ENCODE measurements at places on chromosomes 16 and 17.
A peak's percentile ranks its signal among the peaks of the same experiment; 100 is the strongest.

GRCh38 chr16:27228621-27229501 lies 25.5 kb downstream of the KDM8 start:
- no peak for DNase-seq

DNA sequence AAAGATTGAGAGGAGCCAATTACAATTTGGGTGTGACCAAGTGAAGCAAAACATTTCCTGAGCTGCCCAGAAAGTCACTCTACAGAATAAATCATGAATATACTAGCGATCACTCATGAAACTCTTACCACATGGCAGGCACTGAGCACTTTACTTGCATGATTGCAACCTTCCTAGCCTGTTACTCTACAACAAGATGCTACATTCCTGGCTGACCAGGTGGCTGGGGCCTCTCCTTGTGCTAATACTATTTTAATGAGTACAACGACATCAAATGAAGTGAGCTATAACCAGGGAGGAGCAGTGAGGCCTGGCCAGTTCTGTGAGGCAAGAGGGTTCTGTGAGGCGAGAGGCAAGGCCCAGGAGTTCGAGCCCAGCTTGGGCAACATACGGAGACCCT lies 75.2 kb downstream of the CPPED1 start:
- DNase-seq = no peak

- DNase-seq = no peak
Measured at GRCh38 chr17:82734987-82735866, at the start of gene FN3K. Gene FN3K, plus strand, starts transcription at chr17:82735615. Its CDS starts 22 bp downstream, at chr17:82735637.

GRCh38 chr16:72164691-72165090 lies 7.3 kb downstream of the PMFBP1 start:
- DNase-seq = no peak

GRCh38 chr17:52721910-52722309 lies 563.4 kb upstream of the CA10 start:
- no peak for DNase-seq

DNA sequence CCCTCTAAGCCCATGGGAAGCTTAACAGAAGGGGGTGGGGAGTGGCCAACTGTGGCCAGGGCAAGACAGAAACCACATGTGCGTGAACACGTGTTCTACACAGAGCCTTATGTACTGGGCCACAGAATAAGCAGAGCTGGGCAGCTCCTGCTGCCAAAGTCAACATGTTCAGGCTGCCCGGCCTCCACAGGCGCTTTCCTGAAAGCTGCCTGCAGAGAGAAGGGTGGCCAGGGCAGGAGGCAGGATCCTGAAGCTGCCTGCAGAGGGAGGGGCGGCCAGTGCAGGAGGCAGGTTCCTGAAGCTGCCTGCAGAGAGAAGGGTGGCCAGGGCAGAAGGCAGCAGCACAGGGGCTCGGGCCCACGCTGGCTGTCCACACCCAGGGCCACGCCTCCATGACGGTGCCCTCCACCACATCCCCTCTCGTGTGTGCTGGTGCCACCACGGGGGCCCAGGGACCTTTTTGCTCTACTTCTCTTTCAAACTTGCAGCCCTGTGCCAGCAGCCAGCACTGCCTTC lies 79.5 kb downstream of the ANKRD11 start:
- no peak for DNase-seq

DNA sequence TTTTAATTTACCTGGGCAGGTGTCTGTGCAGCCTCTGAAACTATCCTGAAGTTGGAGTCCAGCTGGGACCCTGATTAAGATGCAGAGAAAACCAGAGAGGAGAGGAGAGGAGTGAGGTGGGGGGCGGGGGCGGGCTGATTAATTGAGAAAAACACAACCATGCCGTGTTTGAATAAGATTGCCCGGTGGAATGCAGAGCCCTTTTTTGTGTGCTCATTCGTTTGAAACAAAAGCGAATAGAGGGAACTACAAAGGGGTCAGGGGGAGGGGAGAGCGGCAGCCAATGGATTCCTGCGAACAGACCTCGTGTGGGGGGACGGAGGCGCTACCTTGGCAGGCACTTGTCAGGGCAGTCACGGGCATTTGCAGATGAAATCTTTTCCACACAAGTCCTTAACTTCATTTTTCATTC lies 355.8 kb downstream of the SOX9 start:
- no peak for DNase-seq

GRCh38 chr17:16917671-16918394 lies 54.1 kb downstream of the TNFRSF13B start:
- no peak for DNase-seq

DNA sequence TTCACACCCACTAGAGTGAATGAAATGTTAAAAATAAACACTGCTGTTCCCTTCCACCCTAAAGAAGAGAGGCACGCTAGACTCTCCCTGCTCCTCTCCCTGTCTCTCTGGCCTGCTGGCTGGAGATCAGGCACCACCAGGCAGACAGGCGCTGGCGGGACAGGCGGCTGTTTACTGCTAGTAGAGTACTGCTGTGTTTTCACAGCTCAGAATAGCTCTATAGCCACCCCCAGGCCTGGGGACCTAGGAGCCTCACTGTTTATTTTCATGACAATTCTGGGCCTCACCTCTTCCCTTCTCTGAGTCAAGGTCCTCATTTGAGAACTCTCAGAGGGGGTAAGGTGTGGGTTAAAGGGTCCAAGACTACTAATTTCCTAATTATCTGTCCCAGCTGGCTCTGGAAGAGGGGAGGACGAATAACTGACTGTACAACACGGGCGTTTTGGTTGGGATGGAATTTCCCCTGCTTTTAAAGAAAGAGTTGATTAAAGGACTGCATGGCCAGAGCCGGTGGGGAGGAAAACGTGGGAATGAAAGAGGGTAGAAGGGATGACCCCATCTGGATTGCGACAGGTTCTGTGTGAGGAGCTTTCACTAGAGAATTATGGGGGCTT lies 9.0 kb upstream of the G6PC1 start:
- no peak for DNase-seq

GRCh38 chr16:19382084-19382801 lies 35.4 kb upstream of the TMC5 start:
- DNase-seq = no peak

DNA sequence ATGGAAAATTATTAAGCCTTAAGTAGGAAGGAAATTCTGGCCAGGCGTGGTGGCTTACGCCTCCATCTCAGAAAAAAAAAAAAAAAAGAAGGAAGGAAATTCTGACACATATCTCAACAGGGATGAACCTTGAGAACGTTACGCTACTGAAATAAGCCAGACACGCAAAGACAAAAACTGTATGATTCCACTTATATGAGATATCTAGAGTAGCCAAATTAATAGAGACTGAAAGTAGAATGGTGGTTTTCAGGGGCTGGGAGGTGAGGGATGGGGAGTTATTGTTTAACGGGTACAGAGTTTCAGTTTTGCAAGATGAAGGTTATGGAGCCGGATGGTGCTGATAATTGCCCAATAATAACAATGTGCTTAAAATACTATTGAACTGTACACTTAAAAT lies 16.2 kb upstream of the HNF1B start:
- no peak for DNase-seq

DNA sequence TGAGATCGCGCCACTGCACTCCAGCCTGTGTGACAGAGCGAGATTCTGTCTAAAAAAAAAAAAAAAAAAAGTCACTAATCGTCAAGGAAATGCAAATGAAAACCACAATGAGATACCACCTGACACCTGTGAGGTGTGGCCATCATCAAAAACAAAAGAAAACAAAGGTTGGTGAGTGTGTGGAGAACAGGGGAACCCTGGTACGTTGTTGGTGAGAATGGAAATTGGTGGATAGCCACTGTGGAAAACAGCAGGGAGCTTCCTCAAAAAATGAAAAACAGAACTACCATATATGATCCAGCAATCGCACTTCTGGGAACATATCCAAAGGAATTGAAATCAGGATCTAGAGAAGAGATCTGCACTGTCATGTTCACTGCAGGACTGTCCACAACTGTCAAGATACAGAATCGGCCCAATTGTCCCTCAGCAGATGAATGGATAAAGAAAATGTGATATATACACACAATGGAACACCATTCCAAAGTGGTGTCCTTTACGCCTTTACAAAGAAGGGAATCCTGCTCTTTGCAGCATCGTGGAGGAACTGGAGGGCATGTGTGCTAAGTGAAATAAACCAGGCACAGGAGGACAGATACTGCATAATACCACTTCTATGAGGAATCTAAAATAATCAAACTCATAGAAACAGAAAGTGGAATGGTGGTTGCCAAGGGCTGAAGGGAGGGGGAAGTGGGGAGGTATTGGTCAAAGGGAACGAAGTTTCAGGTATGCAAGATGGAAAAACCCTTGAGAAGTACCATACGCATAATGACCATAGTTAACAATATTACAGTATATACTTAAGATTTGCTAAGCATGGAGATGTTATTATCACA lies 63.5 kb upstream of the PLCG2 start:
- no peak for DNase-seq

DNA sequence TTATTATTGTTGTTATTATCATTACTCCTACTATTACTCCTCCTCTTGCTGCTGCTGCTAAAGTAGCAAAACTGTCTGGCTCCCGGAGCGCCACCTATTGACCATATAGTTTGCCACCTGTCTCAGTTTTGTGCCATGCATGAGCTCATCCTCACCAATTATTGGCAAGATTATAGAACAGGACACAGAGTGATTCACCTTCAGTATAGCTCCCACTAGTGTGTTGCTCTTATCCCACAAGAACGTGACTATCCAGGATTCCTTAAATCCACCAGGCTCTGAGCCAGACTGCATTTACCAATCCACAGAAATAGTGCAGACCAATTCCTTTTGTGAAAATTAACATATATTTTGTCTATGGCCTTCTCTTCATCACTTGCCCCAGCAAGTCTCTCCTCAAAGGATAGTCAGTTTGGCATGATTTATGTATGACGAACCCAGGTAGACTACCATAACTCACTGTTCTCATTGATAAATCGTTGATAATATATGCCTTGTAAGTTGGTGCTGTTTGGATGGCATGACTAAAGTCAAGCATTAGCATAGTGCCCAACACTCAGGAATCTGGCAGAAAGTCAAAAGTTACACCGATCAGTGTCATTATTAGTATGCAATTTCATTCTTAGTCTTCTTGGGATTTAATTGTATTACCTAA lies 405.5 kb upstream of the HSBP1 start:
- DNase-seq = no peak

- DNase-seq = peak; percentile 90
Measured at GRCh38 chr17:50094243-50094752, 853 bp upstream of the PDK2 start.

DNA sequence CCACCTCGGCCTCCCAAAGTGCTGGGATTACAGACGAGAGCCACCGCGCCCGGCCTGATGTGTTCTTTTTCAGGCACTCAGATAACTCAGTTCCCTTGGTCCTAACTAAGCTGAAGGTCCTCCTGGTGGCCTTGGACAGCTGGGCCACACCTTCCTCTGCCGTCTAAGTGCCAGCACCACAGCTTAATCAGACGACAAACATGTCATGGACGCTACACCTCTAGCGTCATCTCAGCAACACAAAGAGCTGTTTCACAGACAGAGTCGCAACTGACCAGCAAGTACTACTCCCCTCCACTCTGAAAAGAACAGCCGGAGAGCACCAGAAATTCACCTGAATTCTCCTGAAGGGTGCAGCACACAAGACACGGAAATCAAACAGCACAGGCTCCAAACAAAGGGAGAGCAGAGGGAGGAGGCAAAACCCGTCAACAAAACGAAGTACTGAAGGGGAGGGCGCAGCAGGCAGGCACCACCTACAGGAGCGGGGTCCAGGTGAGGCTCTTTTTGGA lies 4.4 kb downstream of the TRAP1 start:
- DNase-seq = no peak

DNA sequence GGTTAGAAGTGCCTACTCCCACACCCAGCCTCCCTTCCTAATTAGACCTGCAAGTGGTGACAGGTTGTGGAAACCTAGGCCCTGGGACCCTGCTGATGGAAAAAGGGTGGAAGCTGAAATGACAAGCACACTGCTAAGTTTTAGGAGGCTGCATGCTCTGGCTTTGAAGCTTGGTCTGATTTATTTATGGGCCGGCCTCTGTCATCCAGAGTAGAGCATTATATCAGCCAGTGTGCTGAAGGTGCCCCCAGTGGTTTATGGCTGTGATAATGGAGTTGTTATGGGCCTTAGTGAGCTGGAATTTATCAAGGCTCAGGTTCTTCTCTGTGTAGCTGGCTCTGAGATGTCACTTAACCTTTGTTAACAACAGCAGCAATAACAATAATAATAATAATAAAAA lies 142.6 kb downstream of the UTP18 start:
- DNase-seq = no peak

DNA sequence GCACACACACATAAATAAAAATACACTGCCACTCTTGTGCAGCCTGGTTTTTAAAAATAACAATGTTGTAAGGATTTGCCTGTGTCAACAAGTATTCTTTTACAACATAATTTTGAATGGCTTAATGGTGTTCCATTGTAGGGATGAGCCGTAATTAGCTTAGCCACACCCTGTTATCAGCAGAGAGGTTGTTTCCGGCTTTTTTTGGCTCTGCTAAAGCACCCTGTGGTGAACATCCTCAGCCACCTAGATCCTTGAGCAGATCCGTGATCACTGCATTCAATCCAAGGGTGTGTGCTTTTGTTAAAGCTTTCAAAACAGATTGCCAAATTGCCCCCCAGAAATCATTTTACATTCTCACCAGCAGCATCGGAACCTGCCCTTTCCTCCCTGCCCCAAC lies 7.0 kb downstream of the KATNB1 start:
- no peak for DNase-seq

GRCh38 chr17:58658804-58659713 lies 32.8 kb downstream of the TEX14 start:
- DNase-seq = peak; percentile 54

DNA sequence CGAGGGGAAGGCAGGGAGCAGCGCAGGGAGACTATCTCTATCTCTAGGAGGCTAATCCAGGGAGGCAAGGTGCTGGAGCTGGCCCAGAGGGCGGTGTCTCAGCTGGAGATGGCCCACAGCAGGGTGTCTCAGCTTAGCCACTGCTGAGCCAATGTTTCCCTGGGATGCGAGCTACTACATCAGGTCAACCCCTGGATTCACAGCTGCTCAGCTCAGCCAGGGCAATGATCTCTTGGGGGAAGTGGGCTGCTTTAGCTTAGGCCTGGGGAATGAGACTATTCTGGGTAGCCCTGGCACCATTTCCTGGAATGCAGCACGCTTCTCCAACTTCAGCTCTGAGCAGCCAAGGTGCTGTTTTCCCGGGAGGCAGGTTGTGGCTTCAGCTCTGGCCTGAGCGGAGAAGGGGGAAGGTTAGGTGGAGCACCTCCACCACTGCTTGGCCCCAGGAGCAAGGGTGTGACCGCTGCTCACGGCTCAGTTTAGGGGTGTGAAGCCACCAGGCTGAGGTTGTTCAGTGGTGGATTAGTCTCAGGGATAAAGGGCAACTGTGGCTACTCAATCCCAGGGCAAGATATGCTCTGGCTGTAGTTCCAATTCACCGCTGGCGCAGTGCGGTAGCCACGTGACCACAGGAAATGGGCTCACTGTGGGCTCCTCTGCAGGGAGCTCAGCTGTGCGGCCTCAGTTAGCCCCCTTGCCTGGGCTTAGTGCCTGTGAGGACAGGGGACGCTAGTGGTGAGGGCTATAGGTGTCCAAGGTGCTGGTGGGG lies 5.2 kb upstream of the PRSS21 start:
- DNase-seq = no peak
